ENCODE measurements at places on chromosomes 13 and 19. TPM values are rescaled to one million over a fixed set of nuclear protein-coding genes. Genes with fewer than 3 reads are reported as not detected.

GRCh38 chr13:113660066-113660465 is 2.1 kb upstream of the ATP4B start:
- H3K27ac ChIP-seq, result no peak overlapping the region
- H3K36me3 ChIP-seq, result no peaks in the 10 kb centered on the region
- no peaks in the 10 kb centered on the region for H3K4me1 ChIP-seq
- no peak overlapping the region for H3K4me3 ChIP-seq
- peak; percentile 1 for DNase-seq

- H3K27me3 ChIP-seq, result no peaks in the 10 kb centered on the region
- DNase-seq, result no peak
- peak overlapping the region; percentile 65 for H3K4me3 ChIP-seq
- peaks cover 1% of the 10 kb centered on the region for H3K36me3 ChIP-seq
These were observed 429 bp upstream of the ZNF225 start for GRCh38 chr19:44112802-44113137.

GRCh38 chr13:112270951-112271350 is 105.2 kb upstream of the SPACA7 start:
- no peak overlapping the region for H3K4me3 ChIP-seq
- no peaks in the 10 kb centered on the region for H3K4me1 ChIP-seq
- no peak for DNase-seq
- no peaks in the 10 kb centered on the region for H3K27me3 ChIP-seq

DNA sequence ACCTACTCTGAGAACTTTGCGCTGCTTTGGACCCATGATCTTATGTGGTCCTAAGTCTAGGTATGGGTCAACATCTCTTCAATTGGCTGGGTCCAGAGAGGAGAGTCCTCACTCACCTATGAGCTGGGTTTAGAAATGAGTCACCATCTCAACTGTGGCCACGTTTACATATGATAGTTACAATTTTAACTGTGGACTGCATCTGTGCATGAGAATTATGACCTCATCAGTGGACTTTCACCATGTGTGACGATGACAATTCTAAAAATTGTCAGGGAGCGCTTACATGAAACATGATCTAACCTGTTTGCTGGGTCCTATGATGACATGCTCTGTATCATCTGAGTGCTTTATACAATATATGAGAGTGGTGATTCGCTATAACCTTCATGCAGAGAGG is 12.7 kb upstream of the ZNF724 start:
- H3K36me3 ChIP-seq, result peaks cover 35% of the 10 kb centered on the region
- H3K4me3 ChIP-seq, result no peak overlapping the region
- H3K4me1 ChIP-seq, result no peaks in the 10 kb centered on the region
- H3K27ac ChIP-seq, result no peak overlapping the region
- no peaks in the 10 kb centered on the region for H3K27me3 ChIP-seq

- no peaks in the 10 kb centered on the region for H3K27me3 ChIP-seq
- DNase-seq, result peak; percentile 26
- H3K27ac ChIP-seq, result peak overlapping the region; percentile 23
- H3K4me1 ChIP-seq, result no peaks in the 10 kb centered on the region
- H3K4me3 ChIP-seq, result no peak overlapping the region
These were observed 103.7 kb upstream of the EDNRB start for GRCh38 chr13:78022164-78022877.

DNA sequence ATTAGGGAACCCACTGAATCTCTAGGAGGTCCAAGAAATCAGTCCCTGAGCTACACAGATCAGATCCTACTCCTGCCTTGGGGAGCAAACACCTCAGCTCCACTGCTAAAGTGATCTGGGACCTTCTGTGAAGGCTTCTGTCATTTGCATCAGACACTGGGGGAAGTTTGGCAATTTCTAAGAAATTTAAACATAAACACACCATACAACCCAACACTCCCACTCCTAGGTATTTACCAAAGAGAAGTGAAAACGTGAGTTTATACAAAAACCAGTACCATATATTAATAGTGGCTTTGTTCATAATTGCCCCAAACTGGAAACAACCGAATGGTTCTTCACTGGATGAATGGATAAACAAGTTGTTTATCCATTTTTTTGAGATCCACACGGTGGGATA is 7.3 kb upstream of the TYROBP start:
- no peak for DNase-seq
- H3K27ac ChIP-seq, result no peak overlapping the region
- no peaks in the 10 kb centered on the region for H3K36me3 ChIP-seq
- H3K27me3 ChIP-seq, result no peaks in the 10 kb centered on the region
- no peaks in the 10 kb centered on the region for H3K4me1 ChIP-seq

DNA sequence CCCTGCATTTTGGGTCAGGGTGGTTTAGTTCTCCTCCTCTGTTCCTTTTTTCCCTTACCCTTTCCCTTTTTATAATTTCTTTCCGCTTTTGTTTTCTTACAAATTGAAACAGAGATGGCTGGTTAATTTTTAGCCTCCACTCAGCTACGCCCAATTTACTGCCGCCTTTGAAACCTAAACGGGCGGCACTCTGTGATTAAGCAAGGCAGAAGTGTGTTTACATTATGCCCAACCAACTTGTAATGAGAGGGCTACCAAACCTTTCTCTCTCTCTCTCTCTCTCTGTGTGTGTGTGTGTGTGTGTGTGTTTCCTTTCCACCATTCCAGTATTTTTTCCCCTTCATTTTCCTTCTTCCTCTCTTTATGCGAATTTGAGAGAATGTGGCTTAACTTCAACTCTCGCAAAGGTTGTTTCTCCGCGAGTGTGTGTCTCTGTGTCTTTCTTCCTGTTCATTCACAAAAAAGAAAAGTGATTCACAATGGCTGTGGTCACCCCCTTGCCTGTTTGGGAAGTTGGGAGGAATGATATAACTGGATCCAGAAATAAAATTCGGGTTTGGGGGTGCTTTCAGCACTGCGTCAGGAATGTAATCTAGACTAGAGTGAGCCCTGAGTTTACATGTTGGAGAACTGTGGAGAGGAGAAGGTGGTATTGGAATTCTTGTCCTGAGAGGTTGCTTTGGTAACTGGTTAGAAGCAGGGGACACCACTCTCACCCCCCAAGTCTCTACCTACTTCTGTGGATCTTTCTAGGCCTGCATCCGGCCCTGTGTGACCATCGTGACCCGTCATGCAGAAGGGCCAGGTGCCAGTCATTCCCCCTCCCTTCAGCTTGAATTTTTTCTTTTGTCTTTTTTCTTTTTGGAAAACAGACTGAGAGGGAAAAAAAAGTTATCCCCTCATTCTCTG is 31.4 kb downstream of the NFIX start:
- no peak overlapping the region for H3K4me3 ChIP-seq
- H3K27me3 ChIP-seq, result no peaks in the 10 kb centered on the region
- DNase-seq, result no peak
- H3K36me3 ChIP-seq, result no peaks in the 10 kb centered on the region
- peaks cover 11% of the 10 kb centered on the region for H3K4me1 ChIP-seq

- H3K27me3 ChIP-seq, result peaks cover 2% of the 10 kb centered on the region
- no peak for DNase-seq
- no peaks in the 10 kb centered on the region for H3K36me3 ChIP-seq
- H3K4me1 ChIP-seq, result no peaks in the 10 kb centered on the region
- H3K27ac ChIP-seq, result no peak overlapping the region
- H3K4me3 ChIP-seq, result no peak overlapping the region
These were observed 26.7 kb upstream of the FFAR2 start for GRCh38 chr19:35421362-35421761.

DNA sequence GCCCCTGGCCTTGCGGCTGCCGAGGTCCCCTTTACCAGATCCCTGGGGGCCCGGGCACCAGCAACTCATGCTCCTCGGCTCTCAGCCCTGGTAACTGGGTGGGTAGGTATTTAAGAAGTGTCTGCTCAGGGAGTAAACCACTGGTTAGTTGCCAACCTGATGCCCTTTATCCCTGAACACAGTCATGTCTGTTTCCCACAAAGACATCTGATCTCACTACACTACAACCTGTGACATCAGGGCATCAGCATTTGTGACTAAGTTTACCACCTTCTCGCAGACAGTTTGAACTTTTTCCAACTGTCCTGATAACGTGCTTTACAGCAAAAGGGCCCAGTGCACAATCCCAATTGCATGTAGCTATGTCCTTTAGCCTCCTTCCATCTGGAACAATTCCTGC is 22.0 kb downstream of the GGACT start:
- H3K27ac ChIP-seq, result no peak overlapping the region
- no peaks in the 10 kb centered on the region for H3K27me3 ChIP-seq
- H3K36me3 ChIP-seq, result no peaks in the 10 kb centered on the region

GRCh38 chr13:20714563-20715329 is 11.2 kb downstream of the IL17D start:
- H3K27me3 ChIP-seq, result no peaks in the 10 kb centered on the region
- peaks cover 5% of the 10 kb centered on the region for H3K4me1 ChIP-seq
- DNase-seq, result peak; percentile 42
- no peak overlapping the region for H3K4me3 ChIP-seq

- H3K4me1 ChIP-seq, result no peaks in the 10 kb centered on the region
- H3K36me3 ChIP-seq, result no peaks in the 10 kb centered on the region
- no peak overlapping the region for H3K27ac ChIP-seq
- no peak for DNase-seq
- no peaks in the 10 kb centered on the region for H3K27me3 ChIP-seq
- H3K4me3 ChIP-seq, result no peak overlapping the region
These were observed 45.1 kb upstream of the DOCK9 start for GRCh38 chr13:99022941-99023340.

- H3K27me3 ChIP-seq, result no peaks in the 10 kb centered on the region
- DNase-seq, result no peak
- no peaks in the 10 kb centered on the region for H3K36me3 ChIP-seq
- H3K4me1 ChIP-seq, result no peaks in the 10 kb centered on the region
- H3K4me3 ChIP-seq, result no peak overlapping the region
These were observed 15.6 kb upstream of the ZNF730 start for GRCh38 chr19:23101241-23101640.

DNA sequence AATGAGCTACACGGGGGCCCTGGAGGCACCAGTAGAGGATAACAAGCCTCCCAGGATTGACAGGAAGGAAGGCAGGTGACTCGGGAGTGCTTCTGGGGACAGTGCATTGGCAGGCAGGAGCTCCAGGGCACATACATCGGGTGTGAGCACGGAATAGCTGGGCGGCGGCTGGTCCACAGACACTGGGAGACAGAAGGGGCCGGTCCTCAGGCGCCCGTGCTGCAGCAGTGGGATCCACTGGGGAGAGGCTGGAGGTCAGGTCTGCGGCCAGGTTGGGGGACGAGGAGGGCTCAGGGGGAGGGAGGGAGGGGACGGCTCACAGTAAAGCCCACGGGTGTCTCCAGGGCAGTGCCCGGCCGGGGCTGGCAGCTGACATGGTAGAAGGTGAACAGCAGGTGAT is 2.1 kb upstream of the ANGPTL8 start:
- H3K4me3 ChIP-seq, result no peak overlapping the region
- no peak overlapping the region for H3K27ac ChIP-seq
- no peaks in the 10 kb centered on the region for H3K36me3 ChIP-seq
- DNase-seq, result no peak
- no peaks in the 10 kb centered on the region for H3K4me1 ChIP-seq

GRCh38 chr13:89943139-89943538 is 1404.3 kb upstream of the MIR17HG start:
- H3K27me3 ChIP-seq, result no peaks in the 10 kb centered on the region
- no peaks in the 10 kb centered on the region for H3K36me3 ChIP-seq
- no peaks in the 10 kb centered on the region for H3K4me1 ChIP-seq
- no peak overlapping the region for H3K4me3 ChIP-seq

GRCh38 chr13:28313579-28313978 is 175.2 kb downstream of the PAN3 start:
- H3K4me3 ChIP-seq, result no peak overlapping the region
- no peaks in the 10 kb centered on the region for H3K27me3 ChIP-seq
- no peak overlapping the region for H3K27ac ChIP-seq
- DNase-seq, result no peak
- no peaks in the 10 kb centered on the region for H3K4me1 ChIP-seq

GRCh38 chr19:27773318-27774094 is 1439.4 kb downstream of the UQCRFS1 start:
- no peaks in the 10 kb centered on the region for H3K4me1 ChIP-seq
- no peak for DNase-seq
- no peaks in the 10 kb centered on the region for H3K36me3 ChIP-seq
- H3K4me3 ChIP-seq, result no peak overlapping the region
- H3K27me3 ChIP-seq, result no peaks in the 10 kb centered on the region

- no peak overlapping the region for H3K4me3 ChIP-seq
- no peaks in the 10 kb centered on the region for H3K36me3 ChIP-seq
- H3K27me3 ChIP-seq, result peaks cover 35% of the 10 kb centered on the region
- H3K4me1 ChIP-seq, result no peaks in the 10 kb centered on the region
- peak; percentile 68 for DNase-seq
These were observed 2.0 kb upstream of the ARHGAP45 start for GRCh38 chr19:1064661-1065605.

The TMEM255B gene
- total RNA-seq, result 2.0 TPM

The KCTD4 gene
- not detected for total RNA-seq

The KLK14 gene
- not detected for total RNA-seq

The VN1R4 gene
- not detected for total RNA-seq

The ZNF529 gene
- 6.0 TPM for total RNA-seq

The PRRG2 gene
- 1.1 TPM for total RNA-seq

The SPACA4 gene
- not detected for total RNA-seq

Data from adrenal gland (tissue), 19 donors.